ENCODE measurements at places on chromosomes 5 and 9.

GRCh38 chr9:83280790-83281189 is 217.8 kb upstream of the RASEF start:
- no peak for DNase-seq

DNA sequence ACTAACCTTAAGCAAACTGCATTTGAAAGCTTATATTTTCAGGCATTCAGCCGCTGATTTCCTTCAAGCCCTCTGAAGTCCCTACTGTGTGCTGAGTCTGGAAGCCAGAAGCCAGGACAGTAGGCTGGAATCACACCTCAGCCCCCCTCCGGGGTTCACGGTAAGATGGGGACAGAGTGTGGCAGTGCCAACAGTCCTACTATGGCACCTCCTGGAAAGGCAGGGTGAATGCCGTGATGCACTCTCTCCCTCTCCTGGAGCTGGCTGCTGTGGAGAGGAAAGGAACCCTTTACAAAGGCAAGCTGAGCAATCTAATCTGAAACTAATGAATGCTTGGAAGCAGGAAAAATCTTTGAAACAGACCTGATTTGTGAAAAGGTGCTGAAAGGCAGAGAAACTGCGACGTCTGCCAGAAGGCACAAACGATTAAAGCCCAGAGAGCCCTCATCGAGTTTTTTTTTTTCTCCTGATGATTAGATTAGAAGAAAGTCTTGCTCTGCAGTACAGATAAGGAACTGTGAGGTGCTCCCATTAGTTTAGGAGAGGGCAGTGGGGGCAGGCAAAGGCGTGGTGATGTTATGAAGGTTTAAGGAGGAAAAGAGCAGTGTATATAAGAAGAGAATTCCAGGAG is 21.0 kb downstream of the ANKH start:
- DNase-seq: no peak

GRCh38 chr5:113250341-113250953 is 184.3 kb downstream of the TSSK1B start:
- DNase-seq: peak; percentile 13

DNA sequence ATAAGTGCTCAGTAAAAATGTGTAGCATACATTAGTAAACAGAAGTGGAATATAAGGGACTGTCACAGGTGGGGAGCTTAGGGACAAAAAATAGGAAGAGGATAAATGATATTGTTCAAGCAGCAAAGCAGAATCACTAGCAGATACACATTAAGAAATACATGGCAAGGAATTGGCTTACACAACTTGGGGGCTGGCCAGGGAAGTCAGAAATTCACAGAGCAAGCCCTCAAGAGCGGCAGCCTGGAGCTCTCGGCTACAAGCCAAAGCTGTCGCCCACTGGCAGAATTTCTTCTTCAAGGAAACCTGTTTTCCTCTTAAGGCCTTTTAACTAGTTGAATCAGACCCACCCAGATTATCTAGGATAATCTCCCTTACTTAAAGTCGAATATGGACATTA is 73.0 kb upstream of the SMIM23 start:
- no peak for DNase-seq

DNA sequence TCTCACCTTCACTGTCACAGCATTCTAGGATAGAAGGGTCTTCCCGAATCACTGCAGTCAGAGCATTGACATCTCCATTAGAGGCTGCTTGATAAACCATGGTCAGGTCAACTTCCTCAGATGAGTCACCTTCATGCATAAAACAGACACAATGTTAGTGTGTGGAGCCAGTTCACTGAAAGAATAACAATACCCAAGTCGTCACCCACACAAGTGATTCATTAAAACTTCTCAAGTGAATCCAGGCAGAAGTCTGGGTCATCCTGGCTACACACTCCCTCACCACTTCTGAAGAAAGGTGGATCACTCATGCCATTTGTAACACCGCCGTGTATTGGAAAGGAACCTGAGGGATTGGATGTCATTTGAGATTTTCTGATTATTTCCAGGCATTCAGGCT is 49.6 kb downstream of the ANKRD55 start:
- DNase-seq: no peak

GRCh38 chr9:114090798-114091197 is 8.3 kb downstream of the KIF12 start:
- DNase-seq: peak; percentile 1

- DNase-seq: no peak
Measured at GRCh38 chr9:115086461-115086860, 31.5 kb downstream of the TNC start.

GRCh38 chr9:133130685-133131244 is 9.7 kb upstream of the RALGDS start:
- DNase-seq: no peak

DNA sequence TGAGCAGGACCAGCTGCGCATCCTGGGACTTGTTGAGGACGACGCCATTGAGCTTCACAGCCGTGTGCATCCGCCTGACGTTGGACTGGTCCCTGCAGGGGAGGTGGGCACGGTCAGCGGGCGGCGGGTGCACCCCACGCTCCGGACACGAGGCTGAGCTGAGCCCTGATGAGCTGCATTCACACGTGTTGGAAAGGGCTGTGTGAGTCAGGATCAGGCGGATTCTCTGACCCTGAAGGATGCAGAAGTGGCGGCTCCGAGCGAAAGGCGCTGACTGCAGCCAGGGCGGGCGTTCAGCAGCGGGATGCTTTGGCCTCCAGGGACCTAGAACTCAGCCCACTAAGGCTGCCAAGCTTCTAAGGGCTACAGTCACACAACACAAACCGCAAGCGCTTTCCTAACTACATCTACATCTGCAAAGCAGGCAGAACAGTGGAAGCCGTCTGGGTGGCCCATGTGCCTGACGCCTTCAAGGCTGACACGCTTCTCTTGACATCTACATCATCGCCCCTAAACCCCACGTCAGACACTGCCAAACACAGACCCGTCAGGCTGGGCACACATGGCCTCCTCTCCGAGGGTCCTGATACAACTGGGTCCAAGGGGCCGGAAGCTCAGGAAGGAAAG is 44.9 kb downstream of the NKD2 start:
- peak; percentile 31 for DNase-seq
